NCI-H1930 (cell line): ENCODE measurements at places on chromosomes 6 and 20.

- DNase-seq: no peak
These were observed 13.5 kb downstream of the ZC2HC1B start for GRCh38 chr6:143877584-143878271.

DNA sequence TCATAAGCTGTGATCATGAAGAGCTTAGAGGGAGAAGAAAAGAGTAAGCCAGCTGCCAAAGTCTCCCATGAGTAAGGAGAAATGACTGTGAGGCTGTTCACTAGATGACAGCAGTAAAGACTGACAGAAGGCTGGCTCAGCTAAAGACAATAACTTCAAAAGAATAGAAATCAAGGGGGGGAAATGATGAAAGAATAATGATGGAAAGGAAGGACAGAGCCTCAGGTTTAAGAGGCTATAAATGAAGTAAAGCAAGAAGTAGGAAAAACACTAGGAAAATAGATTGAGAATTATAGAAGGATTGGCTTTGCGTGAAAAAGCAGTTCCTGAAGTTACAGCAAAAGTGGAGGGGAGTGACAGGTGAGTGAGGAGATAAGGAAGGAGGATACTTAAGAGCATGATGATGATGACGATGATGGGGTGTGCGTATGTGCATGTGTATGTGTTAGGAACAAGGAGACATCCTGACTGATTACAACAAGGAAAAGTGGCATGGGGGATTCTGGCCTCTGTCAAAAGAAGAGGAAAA lies 48.2 kb downstream of the HBS1L start:
- DNase-seq: no peak

DNA sequence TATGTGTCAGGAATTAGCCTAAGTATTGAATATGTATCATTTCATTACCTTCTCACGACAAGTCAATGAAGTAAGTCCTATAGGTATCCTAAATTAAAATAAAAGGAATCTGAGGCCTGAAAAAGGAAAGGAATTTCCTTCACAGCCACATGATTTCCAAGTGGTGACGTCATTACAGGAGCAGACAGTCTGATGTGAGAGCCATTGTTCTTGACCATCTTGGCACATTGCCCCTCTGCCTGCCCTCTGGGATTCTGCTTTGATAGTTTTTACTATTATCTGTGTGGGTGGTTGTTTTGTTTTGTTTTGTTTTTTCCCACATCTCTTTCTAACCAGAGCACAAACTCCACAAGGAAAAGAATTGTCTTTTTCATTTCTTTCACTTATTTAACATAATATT lies 219.8 kb upstream of the UFL1 start:
- no peak for DNase-seq

GRCh38 chr6:37068356-37069270 lies 63.2 kb downstream of the FGD2 start:
- DNase-seq: no peak

- no peak for DNase-seq
These were observed 30.5 kb upstream of the SMIM8 start for GRCh38 chr6:87291883-87292282.
